Neural crest cell (in vitro differentiated cells): ENCODE measurements at places on chromosomes 4 and X. TPM values are rescaled to one million over a fixed set of nuclear protein-coding genes. Genes with fewer than 3 reads are reported as not detected.

Gene SPARCL1
- 7.8 and 8.6 TPM in 2 replicates for total RNA-seq

DNA sequence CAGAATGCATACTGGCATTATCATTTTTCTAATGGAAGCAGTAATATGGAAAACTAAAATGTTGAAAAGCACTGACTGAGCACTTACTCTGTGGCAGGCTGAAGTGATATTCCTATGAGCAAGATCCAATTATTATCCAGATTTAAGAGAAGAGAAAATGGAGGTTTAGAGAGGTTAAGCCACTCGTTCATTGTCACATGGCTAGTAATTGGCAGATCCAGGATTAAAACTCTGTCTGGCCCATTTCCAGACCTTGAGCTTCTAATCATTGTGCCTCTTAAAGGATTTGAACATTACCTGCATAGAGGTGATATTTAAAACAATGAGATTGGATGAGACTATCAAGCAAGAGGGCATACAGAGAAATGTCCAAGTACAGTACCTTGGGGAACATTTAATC lies 80.6 kb downstream of the MFAP3L start:
- DNase-seq: no peak

- no peak for DNase-seq
These were observed 36.6 kb downstream of the RASSF6 start for GRCh38 chr4:73583666-73584065.

GRCh38 chr4:184500748-184501589 lies 26.6 kb upstream of the IRF2 start:
- no peak for DNase-seq

DNA sequence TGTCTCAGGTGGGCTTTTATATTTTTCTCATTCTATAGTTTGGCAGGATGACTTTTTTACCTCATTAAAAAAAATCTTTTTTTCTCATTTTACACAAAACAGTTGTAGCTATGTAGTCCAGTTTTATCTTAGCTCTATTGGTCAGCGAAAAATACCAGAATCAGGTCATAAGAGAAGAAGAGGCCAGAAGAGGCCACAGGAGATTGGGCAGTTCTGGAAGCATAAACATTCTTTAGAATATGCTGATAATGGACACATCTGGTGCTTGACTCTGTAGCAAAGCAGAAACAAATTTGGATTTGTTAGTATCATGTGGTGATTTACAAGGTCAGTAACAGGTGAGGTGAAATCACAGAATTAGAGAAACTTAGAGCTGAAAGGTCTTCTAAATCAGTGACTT lies 66.6 kb upstream of the ARHGAP24 start:
- DNase-seq: no peak

DNA sequence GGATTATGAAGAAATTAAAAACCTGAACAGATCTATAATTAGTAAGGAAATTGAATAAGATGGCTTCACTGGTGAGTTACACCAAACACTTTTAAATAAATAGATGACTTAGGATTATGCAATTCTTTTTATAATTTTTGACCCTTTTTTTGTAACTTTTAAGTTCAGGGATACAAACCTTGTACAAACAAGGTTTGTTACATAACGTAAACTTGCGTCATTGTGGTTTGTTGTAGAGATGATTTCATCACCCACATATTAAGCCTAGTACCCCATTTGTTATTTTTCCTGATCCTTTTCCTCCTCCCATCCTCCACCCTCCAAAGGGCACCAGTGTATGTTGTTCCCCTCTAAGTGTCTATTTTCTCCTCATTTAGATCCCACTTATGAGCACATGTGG lies 75.7 kb downstream of the CPEB2 start:
- no peak for DNase-seq

GRCh38 chr4:30245140-30245539 lies 475.0 kb upstream of the PCDH7 start:
- no peak for DNase-seq

DNA sequence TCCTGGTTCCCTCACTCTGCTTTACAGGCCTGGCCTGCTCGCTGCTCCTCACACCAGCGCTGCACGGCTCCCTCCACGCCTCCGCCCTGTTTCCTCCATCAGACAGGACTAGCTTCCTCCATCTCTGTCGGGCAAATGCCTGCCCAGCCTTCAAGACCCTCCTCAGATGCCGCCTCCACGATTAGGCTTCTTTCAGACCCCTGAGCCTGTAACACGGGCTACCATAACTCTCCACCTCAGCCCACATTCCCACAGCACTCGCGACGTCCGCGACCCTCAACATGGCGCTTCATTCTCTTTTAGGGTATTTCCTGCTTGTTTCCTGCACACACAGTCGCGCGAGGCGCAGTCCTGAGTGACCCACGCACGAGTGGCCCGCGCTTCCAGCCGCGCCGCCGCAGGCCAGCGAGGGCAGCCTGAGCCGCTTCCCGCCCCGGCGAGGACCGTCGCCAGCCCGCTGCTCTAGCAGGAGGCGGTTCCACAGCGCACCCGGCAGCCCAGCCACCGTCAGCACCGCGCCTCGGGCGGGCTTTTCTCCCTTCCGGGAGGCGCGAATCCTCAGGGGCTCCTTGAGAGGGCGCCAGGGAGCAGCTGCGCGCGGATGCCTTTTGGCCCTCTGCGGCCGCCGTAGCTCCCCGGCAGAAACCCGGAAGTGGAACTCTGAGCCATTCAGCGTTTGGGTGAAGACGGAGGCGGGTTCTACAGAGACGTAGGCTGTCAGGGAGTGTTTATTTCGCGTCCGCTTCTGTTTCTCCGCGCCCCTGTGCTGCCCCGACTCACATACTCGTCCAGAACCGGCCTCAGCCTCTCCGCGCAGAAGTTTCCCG lies at the start of gene FRG1:
Gene FRG1 (plus strand): TSS at position 695 of the 827 bp plus-strand sequence. CDS start 138 bp downstream, outside the sequence.
- peak; percentile 94 for DNase-seq

Gene GAGE13
- total RNA-seq: not detected in 2 replicates

- DNase-seq: no peak
These were observed 56.5 kb downstream of the ARAP2 start for GRCh38 chr4:36187723-36188333.

- DNase-seq: no peak
These were observed 15.7 kb downstream of the ZXDB start for GRCh38 chrX:57607295-57608187.

Gene ARHGEF9
- total RNA-seq: 40.9 and 43.6 TPM in 2 replicates

Gene PCDH11X
- total RNA-seq: 1.9 TPM in 2 replicates

DNA sequence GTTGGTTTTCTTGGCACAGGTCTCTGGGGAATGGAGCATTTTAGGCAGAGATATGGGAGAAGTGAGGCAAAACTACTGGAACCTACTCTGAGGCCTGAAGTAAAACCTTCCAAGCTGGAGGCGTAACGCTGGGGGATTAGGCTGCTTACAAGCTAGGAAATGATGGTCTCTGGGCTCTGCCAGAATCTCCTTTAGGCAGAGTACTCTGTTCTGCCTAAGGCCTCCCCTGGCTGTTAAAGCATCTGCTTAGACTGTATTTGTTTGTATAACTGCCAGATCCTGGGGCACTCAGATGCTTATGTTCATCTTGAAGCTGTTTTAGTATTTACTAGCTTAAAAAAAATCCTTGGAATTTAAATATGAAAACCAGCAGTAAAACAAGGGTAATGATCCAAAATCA lies 822.2 kb downstream of the RPA4 start:
- no peak for DNase-seq

Gene MCTS1
- 38.0 and 38.7 TPM in 2 replicates for total RNA-seq

DNA sequence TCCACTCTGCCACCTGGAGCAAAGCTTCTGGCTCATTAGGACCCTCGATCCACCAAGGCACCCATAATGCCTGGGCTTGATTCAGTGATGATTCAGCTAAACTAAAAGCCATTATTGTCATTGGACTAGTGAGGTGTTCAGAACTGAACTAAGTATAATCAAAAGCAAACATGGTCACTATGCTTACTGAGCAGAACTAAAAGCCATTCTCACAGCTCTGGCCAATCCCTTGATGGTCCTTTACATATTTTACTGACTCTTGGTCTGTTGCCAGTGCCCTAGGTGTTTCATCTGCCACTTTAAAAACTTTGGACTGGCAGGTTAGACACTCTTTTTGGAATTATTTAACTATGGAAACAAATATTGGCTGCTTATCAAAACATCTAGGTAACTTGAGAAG lies 703.5 kb downstream of the FAT4 start:
- no peak for DNase-seq

- DNase-seq: no peak
These were observed 47.6 kb downstream of the ADD1 start for GRCh38 chr4:2891294-2891693.

Gene PAQR3
- 28.1 and 28.8 TPM in 2 replicates for total RNA-seq

- DNase-seq: no peak
These were observed 773 bp upstream of the VMA21 start for GRCh38 chrX:151396042-151396824.

Gene SSX4B
- total RNA-seq: not detected in 2 replicates

- DNase-seq: no peak
These were observed 81.7 kb downstream of the SNCA start for GRCh38 chr4:89755220-89755619.

Gene OPHN1
- 8.3 and 9.4 TPM in 2 replicates for total RNA-seq

DNA sequence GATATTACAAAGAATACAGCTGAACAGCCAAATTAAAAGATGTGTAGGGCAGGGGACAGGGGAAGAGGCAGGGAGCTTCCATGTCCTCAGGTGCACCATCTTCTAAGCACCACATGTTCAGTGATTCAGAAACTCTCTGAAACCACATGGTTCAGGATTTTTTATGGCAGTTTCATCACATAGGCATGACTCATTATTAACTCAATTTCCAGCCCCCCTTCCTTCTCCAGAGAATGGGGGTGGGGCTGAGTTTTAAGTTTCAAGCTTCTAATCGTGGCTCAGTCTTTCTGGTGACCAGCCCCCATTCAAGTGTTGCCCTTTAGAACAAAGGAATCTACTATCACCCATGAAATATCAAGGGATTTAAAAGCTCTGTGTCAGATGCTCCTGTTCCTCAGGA lies 317.8 kb upstream of the GALNT7 start:
- no peak for DNase-seq

DNA sequence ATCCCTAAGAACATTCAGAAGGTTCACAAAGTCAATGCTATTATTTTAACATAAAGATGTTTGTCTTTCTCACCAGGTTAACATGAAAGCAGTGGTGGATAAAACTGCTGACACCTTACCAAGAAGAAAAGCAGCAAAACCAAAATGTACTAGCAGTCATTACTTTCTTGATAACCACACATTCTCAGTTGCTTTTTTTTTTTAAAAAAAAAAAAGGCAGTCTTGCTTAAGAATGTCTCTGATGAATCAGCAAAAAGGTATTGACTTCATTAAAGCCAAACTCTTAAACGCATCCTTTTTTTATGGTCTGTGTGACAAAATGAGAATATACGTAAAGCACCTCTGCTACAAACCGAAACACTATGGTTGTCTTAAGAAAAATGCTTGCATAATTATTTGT lies 31.9 kb downstream of the CDKL2 start:
- no peak for DNase-seq

- DNase-seq: no peak
These were observed 205.1 kb downstream of the AWAT2 start for GRCh38 chrX:69844636-69845035.

- DNase-seq: no peak
These were observed 1673.8 kb upstream of the AGA start for GRCh38 chr4:179116011-179116410.
